H9 (cell line): ENCODE measurements at places on chromosomes 1 and 21. TPM values are rescaled to one million over a fixed set of nuclear protein-coding genes. Genes with fewer than 3 reads are reported as not detected.

DNA sequence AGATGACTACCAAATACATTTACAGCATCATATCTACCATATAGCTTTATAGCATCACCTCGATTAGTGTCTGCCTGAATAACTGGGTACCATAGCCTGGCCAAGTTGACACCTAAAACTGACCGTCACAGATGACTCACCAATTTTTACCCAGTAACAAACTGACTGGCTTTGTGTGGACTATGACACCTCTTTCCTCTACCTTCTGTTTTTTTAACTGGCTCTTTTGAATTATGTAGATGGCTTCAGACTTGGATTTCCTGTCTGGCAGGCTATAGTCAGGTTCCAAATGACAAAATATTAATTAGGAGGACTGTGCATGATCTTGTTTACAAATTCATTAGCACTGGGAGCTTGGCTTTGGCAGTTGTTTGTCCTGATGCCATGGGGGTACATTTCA lies 360.3 kb downstream of the TGFB2 start:
- DNase-seq: no peak

GRCh38 chr1:30377230-30378002 lies 346.0 kb downstream of the MATN1 start:
- no peak for DNase-seq

GRCh38 chr1:24688621-24689195 lies 45.6 kb downstream of the SRRM1 start:
- DNase-seq: peak; percentile 84

DNA sequence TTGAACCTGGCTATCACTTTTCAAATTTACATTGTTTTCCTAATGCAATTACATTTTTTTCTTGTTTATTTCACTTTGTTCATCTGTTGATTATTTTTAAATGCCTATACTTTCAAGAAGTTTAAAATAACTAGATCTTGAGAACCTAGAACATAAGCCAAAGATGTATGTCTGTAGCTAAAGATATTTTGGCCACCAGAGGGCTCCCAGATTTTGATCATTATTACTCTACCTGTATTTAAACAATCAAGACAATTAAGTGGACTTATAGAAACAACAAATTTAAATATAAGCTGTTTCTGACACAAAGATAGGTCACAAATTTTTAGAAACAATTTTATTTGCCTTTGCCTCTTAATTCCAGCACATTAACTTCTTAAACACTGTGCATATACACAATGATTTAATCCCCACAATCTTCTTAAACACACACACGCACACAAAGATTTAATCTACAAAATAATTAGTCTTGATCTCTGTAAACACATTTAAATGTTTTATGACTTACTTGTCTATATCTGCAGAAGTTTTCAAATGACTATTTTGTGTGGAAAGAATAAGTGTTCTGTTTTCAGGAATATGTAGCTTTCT lies 380.0 kb downstream of the DSCAM start:
- DNase-seq: no peak

- no peak for DNase-seq
Measured at GRCh38 chr1:167631936-167632614, 2.0 kb downstream of the RCSD1 start.

DNA sequence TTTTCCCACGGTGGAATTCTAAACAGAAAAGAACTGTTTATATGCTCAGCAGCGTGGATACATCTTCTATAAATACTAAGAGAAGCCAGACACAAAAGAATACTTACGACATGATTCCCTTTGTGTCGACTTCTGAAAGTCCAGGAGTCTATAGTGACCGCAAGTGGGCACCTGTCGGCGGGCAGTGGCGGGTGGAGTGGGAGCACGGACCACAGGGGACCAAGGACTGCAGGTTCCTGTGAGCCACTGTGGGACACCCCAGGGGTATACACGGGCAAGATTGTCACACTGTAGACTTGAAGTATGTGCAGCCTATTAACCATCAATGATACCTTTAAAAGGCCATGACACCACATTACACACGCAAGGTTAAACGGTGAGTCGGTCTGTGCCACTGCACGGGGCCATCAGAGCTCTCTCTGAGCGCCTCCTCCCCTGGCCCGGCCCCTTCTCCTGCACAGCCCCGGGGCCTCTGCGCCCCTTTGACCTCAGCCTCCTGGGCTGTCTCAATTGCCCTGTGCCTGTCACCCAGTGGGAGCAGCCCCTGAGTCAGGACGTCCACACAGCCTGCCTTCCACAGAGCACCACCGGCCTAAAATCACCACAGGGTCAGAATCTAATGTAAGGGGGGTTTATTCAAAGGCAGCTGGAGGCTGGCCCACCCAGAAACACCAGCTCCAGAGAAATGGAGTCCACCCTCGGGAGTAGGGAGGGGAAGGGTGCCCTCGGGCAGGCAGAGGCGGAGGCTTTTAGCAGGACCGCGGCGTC lies 90.0 kb upstream of the COL6A1 start:
- no peak for DNase-seq

DNA sequence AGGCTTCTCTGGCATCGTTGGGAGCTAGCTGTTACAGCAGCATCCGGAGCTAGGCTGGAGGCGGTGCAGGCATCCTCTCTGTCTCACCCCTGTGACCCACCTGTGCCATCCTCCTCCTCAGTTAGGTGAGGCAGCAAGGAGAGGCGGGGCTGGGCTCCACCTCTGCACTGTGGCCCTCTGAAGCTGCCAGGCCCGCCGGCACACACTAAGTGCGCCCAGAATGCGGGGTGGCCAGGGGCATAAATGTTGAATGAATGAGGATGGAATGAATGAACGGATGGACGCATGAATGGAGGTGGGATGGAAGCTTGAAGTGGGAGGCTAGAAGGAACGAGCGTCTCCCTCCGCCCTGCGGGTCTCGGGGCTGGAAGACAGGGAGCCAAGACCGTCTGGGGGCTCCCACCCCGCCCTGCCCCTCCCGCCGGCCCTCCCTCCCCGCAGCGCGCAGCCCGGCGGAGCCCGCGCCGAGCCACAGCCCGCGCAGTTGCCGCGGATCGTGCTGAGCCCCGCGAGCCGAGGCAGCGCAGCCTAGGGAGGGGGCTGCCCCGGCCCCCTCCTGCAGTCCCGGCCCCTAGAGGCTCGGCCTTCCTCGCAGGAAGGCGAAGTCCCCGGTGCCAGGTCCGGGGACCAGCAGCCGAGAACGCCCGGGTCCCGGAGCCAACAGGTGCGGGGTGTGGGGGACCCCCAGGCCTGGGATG lies at the start of gene HCRTR1:
Gene HCRTR1, plus strand, starts transcription at position 472 of the 698 bp plus-strand sequence. CDS start 1,504 bp downstream, outside the sequence.
- peak; percentile 48 for DNase-seq

DNA sequence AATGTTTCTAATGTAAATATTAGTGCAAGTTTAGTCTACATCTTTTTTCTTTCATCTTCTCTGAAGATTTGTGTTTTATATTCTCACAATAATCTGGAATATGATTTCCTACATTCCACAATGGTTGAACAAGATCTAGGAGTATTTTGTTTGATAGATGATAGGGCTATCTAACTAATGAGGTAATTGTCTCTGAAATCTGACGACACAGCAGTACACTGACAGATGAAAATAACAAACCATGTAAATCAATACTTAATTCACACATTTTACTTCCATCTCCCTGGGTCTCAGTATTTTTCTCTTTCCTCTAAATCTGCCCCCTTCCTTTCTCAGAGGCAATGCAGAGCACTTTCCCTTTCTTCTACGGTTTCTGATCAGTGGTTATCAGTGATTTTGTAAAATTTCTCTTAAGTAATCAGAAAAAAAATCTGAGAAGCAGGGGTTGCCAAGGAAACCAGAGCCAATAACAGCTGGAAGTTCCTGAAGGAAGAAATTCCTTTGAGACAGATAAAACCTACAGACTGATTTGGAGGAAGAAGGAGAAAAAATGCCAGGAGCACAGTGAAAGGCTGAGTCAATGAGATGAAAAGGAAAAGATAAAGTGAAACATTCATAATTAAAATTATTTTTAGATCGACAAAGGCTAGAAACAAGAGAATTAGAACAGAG lies 7.3 kb upstream of the ANKRD13C start:
- no peak for DNase-seq

GRCh38 chr1:154867841-154868605 lies 2.1 kb downstream of the KCNN3 start:
- DNase-seq: no peak

DNA sequence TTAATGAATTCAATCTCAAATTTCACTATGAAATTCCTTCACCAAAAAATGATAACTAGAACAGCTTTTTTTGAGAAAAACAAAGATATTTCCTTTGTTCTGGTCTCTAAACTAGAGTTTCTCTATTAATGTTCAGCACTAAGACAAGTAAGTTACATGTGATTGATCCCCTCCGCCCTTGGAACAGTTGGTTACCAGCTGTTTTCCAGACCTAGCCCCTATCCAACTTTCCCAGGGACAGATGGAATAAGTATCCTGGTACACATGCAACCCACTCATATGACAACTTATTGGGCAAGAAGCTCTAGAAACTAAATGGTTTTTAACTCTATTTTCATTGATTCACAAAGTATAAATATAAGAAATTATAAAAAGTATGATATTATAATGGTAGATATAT lies 140.4 kb downstream of the COP1 start:
- DNase-seq: no peak

DNA sequence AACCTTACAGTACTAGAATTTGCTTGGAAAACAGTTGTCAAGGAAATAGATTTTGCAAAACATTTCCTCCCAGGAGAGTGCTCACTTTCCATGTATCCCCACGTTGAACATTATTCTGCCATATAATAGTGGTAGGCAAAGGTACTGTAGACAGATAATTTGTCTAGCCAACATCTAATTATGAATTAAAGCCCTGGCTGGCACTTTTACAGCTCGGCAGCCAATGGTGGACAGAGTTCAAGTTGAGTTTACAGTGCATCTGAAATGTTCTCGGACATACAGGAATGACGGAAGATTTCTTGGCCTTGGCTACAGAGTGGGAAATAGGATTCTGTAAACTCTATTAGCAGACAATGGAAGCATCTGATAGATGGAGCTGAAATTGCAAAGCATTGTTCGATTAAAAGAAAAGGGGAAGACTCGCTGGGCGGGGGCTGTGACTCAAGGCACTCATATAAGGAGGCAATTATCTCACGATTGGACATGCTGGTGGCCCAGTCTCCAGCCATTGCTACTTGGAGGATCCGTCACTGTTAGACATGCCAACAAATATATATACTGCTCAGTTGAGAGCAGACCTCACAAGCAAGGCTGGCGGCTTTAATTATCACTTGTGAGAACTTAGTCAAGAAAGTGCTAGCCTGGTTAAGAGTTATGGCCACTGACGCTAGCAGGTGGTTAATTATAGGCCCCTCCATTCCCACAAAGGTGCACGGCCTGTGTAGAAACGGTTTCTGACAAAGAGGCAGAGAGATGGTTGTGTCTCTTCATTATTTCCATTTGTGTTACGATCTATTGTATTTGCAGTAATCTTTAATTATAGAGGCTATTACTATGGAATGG lies 48.0 kb downstream of the MAN1C1 start:
- DNase-seq: no peak

- DNase-seq: no peak
Measured at GRCh38 chr1:230383425-230383824, 42.7 kb downstream of the PGBD5 start.

GRCh38 chr1:212030936-212031528 lies 4.3 kb downstream of the INTS7 start:
- DNase-seq: no peak

DNA sequence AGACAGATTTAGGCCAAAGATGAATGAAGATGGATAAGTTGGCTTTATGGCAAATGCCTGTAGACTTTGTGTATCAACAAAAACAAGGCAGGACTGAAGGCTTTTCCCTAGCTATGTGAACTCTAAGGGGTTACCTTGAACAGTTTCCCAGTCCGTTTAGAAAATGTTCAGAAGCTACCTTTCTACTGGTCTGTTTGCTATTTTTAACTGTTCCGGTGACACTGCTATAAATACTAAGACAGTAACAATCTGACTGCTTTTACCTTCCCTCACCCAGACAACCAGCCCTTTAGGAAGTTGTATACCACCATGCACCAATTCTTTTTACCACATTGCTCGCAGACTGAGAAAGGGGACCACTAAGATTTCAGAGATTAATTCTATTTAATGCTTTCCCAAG lies 102.2 kb downstream of the PHTF1 start:
- no peak for DNase-seq

GRCh38 chr1:220878191-220879075 lies 810 bp upstream of the HLX start:
- DNase-seq: no peak

- no peak for DNase-seq
Measured at GRCh38 chr1:19310720-19311502, 1.0 kb downstream of the AKR7A2 start.

DNA sequence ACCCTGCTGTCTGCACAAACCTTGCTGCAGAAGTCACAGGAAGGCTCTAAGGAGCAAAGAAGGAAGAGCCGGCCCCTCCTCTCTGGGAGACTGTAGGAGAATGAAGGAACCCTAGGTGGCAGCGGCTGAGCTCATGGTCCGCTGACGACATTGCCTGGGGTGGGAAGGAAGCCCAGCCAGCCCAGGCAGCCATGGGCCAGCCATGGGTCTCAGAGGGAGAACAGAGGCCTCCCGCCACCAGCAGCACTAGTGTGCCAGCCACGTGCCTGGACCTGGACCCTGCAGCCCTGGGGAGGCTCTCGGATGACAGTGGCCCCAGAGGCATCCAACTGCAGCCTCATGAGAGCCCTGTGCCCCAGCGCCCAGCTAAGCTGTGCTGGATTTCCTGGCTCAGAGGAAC lies 49.2 kb upstream of the POFUT2 start:
- peak; percentile 53 for DNase-seq

GRCh38 chr1:102884238-102884637 lies 224.1 kb downstream of the COL11A1 start:
- DNase-seq: peak; percentile 35

DNA sequence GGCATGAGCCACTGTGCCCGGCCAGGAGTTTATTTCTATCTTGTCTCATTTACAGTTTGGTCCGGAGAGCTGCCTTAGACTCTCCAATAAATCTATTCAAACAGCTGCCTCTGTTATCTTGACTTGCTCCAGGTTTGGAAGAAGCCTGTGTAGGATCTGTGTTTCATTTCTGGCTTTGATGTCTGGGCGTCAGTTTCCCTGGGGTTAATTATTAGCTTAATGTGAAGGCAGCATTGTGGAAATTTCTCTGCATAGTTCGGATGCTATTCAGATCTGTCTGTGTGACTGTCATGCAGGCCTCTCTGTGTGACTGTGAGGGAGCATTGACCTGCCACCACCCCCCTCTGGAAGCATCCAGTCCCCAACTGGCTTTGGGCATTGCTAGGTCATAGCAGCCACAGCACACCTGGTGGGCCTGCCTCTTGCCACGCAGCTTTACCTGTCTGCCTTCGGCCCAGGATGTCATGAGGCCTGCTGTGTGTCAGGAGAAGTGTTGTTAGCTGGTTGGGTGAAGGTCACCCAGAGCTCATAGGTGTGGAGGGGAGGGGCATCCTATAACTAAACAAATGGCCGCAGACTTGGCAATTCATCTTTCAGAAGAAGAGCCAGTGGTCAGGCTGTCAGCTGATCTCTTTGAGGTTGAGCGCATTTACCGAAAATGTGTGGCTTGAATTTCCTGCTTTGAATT lies 9.8 kb downstream of the IFNGR2 start:
- peak; percentile 41 for DNase-seq

Gene TAL1
- total RNA-seq: 0.04 TPM in 1 of 2 replicates, not detected in the other

Gene S100B
- 0.26 and 0.53 TPM in 2 replicates for total RNA-seq

Gene GBP7
- total RNA-seq: not detected in 2 replicates

Gene SLAMF7
- not detected in 2 replicates for total RNA-seq

Gene RHD
- total RNA-seq: 1.3 and 1.6 TPM in 2 replicates

Gene SELENBP1
- 13.9 and 14.2 TPM in 2 replicates for total RNA-seq

Gene OR2T11
- total RNA-seq: not detected in 2 replicates

Gene COL24A1
- total RNA-seq: 0.15 and 0.35 TPM in 2 replicates

Gene OR2L3
- not detected in 2 replicates for total RNA-seq
